SK-MEL-5 (cell line): ENCODE measurements at places on chromosomes 6 and 20.

DNA sequence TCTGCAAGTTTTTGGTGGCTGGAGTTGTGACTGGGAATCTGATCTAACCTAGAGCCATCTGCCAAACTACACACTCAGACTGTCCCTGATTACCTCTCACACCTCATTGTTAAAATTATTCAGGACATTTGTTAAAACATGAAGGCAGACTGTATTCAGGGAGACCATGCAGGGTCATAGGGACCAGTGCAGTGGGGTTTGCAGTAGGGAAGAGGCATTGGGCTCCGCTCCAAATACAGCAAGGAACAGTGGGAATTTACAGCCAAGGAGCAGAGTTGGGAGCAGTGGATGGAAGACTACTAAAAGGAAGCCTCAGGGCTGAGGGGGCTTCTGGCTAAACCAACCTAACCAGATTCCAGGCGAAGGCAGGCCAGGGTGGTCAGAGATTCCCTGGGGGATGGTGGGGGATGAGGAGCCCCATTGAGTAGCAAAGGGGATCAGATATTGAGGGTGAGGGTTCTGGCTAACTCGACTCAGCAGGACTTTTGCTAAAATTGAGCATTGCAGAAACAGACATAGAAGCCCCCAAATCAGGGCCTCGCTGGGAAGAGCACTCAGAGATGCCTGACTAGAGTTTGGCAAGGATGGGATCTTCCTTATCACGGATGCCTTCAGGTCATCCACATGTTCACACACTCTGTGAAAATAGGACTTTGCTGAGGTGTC lies 172.0 kb downstream of the ZDHHC14 start:
- no peak for DNase-seq

- DNase-seq, result no peak
Measured at GRCh38 chr6:11110921-11111768, at the start of gene ERVFRD-1. Gene ERVFRD-1 (minus strand): TSS chr6:11111725. CDS start chr6:11105310, 6,415 bp downstream.

DNA sequence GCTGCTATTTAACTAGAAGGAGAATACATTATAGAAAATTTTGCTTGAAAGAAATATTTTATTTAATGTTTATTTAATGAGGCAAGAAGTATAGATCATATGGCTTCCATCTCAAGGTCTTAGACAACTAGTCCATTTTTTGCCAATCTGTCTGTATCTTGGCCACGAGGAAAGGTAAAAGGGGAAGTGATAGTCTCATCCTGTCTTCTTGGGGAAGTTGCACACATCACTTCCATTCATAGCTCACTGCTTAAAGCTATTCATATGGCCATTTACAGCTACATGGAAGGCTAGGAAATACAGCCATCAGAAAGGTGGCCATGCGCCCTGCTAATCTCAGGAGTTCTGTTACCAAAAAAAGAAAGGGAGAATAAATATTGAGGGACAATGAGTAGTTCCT lies 50.8 kb downstream of the METTL24 start:
- no peak for DNase-seq

GRCh38 chr6:99002831-99003230 lies 55.1 kb upstream of the FBXL4 start:
- DNase-seq, result no peak

- peak; percentile 70 for DNase-seq
Measured at GRCh38 chr6:6890400-6890858, 217.3 kb upstream of the RREB1 start.
